Head of caudate nucleus (tissue), 42 donors: ENCODE measurements at places on chromosomes 16 and 17.

GRCh38 chr17:32479074-32479617 is 7.6 kb upstream of the CDK5R1 start:
- DNase-seq, result no peak

DNA sequence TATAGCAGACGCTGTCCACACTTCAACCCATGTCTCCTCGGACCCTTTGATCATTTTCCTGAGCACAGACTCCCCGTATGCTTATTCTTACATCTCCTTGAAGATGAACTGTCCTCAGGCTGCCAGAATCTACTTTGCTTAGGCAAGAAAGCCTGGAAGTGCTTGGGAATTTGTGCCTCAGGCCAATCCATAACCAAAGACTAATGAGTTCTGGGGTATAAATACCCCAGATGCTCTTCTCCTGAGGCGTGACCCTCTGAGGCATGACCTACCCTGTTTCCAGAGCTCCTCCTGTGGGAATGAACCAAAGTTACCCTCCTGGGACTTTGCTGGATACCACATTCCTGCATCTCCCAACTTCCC is 10.1 kb upstream of the TEKT3 start:
- no peak for DNase-seq

- DNase-seq, result no peak
Observed at GRCh38 chr16:57797216-57797525, 5.1 kb downstream of the KIFC3 start.

- no peak for DNase-seq
Observed at GRCh38 chr16:5580296-5580695, 482.7 kb upstream of the EEF2KMT start.

GRCh38 chr16:1028056-1028455 is 44.5 kb upstream of the SSTR5 start:
- DNase-seq, result no peak

GRCh38 chr16:82317411-82318167 is 147.6 kb upstream of the MPHOSPH6 start:
- DNase-seq, result no peak

- DNase-seq, result peak; percentile 16
Observed at GRCh38 chr16:30121741-30122571, 1.1 kb downstream of the MAPK3 start.

GRCh38 chr17:69093995-69094394 is 33.3 kb upstream of the ABCA9 start:
- DNase-seq, result no peak

DNA sequence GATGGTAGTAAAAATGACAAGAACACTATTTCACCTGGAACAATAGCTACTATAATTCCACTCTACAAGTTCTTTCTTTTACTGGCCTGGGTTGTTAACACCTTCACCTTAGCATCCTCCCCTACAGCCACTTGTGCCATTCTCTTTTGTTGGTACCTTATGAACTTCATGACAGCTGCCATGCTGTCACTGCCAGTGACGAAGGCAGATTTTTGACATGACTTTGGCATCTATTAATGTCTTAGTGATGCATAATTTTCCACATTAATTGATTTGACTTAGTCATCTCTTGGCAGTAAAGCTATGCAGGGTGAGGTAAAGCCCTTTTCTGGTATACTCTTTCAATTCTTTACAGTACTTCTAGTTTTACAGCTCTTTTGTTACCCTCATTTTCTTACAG is 207.9 kb downstream of the TANC2 start:
- no peak for DNase-seq

GRCh38 chr17:7511108-7511507 is 26.9 kb downstream of the POLR2A start:
- no peak for DNase-seq

GRCh38 chr17:7177954-7178477 is 1.2 kb downstream of the ASGR1 start:
- DNase-seq, result no peak

DNA sequence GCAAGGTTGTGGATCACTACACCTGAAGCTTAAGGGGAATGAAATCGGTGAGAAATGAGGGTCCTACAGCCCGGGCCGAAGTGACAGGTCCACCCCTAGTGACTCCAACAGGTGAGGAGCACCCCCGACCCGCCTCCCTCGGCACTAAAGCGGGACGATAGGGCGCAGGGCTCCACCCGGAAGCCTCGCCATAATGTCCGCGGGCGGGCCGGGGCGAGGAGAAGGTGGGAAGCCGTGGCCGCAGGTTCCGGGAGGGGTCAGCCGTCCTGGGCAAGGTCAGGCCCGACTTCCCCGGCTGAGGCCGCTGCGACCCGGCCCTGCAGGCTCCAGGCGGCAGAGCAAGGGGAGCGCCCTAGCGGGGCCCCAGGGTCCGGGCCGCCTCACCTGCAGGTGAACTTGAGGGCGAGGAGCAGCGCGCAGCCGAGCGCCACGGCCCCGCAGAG is 543 bp downstream of the TXNDC11 start:
- DNase-seq, result peak; percentile 51

DNA sequence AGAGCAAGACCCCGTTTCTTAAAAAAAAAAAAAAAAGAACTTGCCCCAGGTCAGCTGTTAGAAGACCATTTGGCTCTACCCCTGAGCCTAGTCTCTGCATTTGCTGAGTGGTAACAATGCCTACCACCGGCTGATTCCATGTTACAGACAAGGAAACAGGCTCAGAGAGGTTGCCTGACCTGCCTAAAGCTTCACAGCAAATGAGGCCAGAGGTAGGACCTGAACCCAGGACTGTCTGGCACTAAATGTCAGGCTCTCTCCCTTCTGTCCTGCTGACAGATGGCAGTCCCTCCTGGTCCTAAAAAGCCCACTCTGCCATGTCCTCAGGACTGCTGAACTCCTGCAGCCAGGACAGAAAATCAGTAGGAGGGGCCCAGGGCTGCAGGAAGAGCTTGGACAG is 5.8 kb downstream of the STX1B start:
- DNase-seq, result no peak

DNA sequence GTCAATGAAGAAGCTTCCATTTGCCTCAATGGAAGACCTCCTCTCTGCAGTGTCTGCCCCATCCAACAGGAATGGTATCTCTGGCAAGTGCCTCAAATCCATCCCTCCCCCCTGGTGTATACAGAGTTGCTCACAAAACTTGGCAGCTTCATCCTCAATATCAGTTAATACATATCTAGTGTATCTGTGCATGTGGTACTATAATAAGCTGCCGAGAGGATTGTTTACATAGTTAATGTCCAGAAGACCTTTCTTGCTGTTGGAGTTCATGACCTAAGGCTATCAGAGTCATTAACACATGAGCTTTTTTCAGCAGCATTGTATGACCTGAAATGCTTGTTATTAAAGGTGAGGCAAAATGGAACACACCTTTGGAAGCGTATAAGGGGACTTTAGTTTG is 14.0 kb upstream of the RASL10B start:
- DNase-seq, result no peak

DNA sequence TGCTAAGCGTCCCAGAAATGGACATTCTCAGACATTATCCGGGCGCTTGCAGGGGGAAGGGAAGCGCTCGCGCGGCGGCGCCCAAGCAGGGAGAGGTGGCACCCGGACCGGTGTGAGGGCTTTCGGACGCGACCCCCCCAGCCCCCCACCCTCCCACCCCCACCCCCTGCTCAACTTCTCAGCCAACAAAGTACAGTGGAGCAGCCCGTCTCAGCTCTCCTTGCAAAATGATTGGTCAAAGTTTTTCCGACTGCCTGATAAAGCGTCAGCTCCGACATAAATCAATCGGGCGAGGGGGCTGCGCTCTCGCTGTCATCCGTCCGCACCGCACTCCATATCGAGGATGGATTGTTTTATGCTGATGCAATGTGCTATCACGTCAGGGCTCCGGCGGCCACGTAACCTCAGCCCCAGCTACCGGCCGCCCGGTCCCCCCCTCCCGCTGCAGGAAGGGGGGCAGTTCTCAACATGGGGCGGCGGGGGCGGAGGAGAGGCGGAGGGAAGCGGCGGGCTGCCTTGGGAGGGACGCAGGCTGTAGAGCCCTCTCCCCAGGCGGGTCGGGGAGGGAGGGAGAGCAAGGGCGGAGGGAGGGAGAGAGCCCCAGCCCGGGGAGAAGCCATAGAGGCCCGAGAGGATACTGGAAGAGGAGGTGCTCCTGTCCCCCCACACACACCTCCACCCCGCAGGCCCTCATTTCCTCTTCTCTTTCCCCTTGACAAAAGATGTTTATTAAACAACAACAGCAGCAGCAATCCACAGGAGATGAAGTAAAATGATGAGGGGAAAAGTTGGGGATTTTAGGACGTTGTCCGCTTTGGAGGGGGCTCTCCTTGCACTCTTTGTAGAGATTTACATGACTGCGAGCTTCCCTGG is at the start of gene HOXB9:
Gene HOXB9 (minus strand): TSS at position 114 of the 873 bp plus-strand sequence. CDS start 89 bp downstream, at position 25.
- DNase-seq, result no peak

GRCh38 chr17:65022751-65023700 is 33.5 kb downstream of the GNA13 start:
- no peak for DNase-seq

DNA sequence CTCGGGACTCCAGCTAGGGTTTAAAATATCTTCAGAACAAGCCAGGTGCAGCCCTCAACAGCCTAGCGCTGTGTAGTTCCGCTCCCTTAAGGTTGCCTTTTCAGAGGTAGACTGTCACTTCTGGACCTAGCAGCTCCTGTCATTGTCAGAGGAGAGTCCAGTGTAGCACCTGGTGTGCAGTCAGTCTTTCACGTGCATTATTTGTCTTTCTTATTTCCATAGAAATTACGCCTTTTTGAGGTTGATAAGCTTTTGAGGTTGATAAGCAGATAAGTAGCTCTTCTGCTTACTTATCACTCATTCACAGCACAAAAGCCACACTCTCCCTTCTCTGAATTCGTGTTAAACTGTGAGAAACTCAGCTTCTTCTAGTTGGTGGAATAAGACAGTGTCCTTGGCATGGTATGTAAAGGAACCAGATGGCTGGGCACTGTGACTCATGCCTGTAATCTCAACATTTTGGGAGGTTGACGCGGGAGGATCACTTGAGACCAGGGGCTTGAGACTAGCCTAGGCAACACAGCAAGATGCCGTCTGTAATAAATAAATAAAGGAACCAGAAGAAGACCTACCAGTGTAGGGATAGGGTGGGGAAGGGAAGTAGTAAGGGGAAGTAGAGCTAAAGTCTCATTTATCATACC is 10.2 kb downstream of the EEF2K start:
- no peak for DNase-seq

DNA sequence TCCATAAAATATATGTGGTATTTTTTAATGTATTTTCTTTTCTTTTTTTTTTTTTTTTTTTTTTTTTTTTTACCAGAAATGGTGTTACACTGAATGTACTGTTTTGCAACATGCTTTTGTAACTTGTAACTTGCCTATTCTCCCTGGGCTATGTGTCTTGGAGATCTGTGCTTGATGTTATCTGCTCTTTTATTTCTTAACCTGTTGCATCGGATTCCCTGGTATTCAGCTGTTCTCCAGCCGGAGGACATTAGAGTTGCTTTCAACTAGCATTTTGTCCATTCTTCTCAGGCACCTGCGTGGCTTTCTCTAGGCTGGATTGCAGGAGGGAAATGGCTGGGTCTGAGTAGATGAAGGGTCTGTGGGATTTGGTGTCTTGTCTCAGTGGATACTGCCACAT is 47.4 kb downstream of the KATNIP start:
- no peak for DNase-seq

DNA sequence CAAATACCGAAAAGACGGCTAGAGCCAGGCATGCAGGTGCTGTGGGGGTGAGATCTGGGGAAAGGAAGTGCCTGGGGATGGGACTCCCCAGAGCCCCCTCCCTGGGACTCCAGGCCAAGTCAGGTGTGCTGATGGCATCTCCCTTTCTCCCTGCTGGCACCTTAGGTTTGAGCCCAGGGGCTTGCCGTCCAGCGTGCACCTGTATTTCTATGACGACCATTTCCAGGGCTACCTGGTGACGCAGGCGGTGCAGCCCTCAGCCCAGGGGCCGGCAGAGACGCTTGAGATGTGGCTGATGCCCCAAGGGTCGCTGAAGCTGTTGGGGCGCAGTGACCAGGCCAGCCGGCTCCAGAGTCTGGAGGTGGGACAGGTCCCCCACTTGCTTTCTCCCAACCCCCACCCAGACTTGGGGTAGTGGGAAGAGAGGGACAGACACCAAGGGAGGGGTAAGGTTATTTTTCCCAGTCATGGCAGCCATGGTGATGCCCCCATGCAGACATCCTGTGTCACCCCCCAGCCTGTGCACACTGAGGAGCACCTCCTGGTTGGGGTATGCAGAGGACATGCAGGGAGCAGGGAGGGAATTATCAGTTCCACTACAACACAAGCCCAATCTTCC is 11.1 kb downstream of the XYLT2 start:
- DNase-seq, result no peak

- no peak for DNase-seq
Observed at GRCh38 chr17:2837147-2837561, 40.9 kb downstream of the RAP1GAP2 start.

GRCh38 chr17:70355185-70355584 is 185.9 kb downstream of the KCNJ2 start:
- DNase-seq, result no peak

- DNase-seq, result peak; percentile 38
Observed at GRCh38 chr17:43917348-43918025, 10.2 kb upstream of the MPP2 start.
